ENCODE measurements at places on chromosomes 1 and 21.

DNA sequence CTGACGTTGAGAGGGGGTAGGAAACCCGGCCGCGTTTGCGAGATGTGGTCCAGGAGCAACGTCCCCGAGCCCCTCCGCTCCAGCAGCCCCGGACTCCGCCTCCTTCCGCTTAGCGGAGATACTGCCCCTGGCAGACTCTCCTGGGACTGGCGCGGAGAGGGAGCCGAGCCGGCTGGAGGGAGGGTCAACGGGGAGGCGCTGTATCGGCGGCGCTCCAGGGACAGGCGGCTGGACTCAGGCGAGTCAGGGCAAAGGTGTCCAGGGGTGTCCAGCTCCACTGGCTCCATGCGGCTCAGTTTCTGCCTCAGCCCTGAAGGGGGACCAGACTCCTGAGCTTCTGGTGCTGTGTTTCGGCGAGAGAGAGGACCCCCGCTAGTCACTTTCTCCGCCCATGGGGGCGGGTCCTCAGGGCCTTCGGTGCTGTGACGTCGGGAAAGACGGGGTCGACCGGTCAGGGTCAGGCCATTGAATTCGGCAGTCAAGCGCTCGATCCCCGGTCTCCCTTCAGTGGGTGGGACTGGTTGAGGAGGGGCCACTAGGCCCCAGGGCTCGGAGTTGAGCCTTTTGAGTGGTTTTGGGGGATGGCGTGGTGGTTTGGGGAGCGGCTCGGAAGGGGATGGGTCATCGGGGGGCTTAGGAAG, 2.8 kb upstream of the LIX1L start:
- DNase-seq: no peak

GRCh38 chr1:108050911-108051629, 86.1 kb upstream of the VAV3 start:
- no peak for DNase-seq

DNA sequence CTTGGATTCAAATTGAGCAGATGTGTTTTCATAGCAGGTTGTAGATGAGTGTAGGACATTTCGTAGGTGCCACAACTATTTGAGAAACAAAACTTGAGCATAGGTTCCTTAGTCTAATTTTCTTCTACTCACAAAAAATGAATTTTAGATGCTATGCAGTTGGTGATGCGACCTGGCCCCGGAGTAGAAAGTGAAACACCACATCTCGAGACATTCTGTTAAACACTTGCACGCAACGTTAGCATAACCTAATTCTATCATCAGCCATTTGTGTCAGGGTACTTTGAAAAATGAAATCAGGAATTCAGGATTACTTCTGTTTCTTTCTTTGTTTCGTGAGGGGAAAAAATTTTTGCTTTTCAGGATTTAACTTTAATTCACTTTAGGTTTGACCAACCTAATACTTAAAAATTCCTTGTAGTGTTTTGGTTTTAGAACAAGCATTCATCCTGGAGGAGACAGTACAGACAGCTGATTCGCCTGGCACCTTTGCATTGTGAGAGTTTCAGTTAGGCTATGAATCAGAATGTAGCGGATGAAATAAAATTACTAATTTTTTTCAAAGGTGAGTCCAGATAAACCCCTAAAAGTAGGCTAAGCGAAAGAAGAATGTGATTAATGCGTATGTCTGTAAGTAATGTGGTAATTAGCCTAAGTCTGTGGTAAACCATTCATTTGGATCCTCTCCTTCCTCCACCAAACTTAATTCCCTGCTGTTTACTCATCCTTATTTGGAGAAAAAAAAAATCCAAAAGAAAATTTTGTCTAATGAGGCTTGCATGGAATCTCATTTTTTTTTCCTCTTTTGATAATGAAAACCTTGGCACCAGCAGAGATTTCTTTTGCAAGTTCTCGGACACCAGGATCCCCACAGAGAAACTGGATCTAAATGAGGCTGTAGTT, 44.9 kb downstream of the MAP3K21 start:
- no peak for DNase-seq

DNA sequence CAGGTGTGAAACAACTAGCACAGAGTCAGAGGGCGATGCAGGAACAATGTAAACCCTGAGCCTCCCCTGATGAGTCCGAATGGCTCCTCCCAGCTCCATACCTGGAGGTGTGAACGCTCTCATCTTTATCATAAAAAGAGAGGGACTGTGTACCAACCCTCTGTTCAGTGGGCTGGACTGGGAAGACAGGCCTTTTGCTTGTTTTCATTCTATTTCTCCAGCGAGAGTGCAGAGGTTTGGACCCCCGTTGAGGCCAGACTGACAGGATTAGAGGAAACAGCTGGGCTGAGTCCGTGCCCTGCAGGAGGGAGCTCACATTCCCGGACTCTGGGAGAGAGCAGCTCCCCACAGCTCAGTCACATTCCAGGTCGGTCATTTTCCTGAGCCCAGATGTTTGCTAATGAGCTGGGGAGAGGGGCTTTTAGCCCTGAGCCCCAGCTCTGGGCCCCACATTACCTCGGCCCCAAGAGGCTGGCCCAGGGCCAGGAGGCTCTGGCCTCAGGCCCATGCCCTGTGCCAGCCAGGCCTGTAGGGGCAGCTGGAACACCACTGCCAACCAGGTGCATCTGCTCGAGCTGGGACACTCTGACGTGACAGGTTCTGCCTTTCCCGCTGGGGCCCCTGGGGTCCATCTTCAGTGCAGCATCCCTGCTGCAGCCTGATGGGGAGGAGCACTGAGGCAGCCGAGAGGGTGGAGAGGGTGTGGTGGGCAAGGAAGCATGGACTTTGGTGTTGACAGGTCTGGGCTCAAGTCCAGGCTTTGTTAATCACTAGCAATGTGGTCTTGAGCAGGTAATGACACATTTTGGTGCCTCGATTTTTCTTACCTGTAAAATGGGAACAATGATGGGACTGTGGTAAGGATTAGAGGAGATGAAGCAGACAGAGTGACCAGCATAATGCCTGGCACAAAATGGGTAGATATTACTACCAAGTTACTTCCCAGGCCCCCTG, 3.5 kb upstream of the NBL1 start:
- no peak for DNase-seq

GRCh38 chr21:42806509-42807140, 72.7 kb downstream of the WDR4 start:
- no peak for DNase-seq

- no peak for DNase-seq
These were observed 292.0 kb downstream of the VAV3 start for GRCh38 chr1:107673006-107673405.

DNA sequence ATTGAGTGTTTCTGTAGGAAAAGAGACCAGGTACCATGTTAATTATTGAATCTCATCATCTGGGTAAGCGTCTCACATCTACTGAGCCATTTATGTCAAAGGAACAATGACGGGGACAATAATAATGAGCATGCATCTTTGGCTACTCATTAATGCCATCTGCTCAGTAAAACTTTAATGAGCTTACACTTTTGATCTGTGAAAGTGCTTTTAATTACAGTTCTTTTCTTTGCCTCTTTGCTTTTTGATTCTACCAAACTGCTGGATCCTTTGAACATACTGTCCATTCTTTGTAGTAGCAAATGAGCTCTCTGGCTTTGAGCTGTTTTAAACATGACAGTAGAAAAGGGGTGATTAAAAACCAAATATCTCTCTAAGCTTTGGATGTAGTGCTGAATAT, 181.2 kb upstream of the IVNS1ABP start:
- no peak for DNase-seq

DNA sequence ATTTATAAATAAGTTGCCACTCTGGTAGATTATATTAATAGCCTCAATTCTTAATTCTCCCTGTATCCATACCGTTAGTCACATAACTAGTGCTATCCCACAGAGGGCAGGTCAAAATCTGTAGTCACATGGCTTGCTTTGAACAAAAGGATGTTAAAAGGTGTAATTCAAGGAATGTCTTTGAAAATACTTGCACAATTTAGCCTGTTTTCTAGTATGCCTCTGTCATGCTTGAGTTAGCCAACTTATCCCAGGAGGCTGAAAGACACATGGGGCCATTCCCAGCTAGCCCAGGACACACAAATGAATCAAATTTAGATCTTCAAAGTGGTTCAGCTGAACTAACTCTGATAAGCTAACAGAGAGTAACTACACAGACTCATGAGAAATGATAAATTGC, 758.5 kb upstream of the NEGR1 start:
- DNase-seq: no peak

GRCh38 chr21:37424396-37424795, 57.8 kb downstream of the DYRK1A start:
- DNase-seq: no peak

DNA sequence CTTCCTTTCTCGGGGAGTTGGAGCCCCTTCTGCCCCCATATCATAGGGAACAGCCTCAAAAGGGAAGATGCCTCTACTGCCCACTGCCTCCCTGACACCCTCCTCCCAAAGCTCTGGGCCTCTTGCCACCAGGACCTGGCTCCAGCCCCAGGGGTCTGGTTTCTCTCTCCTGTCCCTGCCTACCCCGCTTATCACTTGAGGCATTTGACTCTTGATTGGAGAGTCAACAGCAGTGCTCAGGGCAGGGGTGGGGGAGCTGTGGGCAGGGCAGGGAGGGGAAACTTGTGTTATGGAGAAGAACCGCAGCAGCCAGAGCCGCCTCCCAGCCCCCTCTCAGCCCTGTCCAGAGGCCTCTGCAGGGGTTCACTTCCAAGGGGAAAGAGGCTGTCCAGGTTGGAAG, 573 bp downstream of the TRIM63 start:
- DNase-seq: no peak

DNA sequence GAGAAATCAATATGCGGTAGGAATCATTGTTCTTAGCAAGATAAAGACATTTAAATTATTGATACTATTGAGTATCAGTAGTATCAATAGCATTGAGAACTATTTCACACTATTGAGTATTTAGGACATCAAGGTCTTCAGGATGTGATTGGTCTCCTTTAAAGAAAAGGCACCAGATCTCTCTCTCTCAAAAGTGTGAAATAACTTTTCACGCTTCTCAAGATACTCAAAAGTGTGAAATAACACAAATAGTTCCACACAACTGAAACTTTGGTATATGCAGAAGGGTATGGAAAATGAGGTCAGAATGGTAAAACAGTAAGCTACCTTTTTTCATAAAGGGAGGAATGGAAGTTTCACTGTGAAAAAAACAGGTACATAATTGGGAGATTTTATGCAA, 6.7 kb upstream of the PYHIN1 start:
- no peak for DNase-seq

- no peak for DNase-seq
These were observed 93.8 kb downstream of the MAP3K21 start for GRCh38 chr1:233421293-233421692.

DNA sequence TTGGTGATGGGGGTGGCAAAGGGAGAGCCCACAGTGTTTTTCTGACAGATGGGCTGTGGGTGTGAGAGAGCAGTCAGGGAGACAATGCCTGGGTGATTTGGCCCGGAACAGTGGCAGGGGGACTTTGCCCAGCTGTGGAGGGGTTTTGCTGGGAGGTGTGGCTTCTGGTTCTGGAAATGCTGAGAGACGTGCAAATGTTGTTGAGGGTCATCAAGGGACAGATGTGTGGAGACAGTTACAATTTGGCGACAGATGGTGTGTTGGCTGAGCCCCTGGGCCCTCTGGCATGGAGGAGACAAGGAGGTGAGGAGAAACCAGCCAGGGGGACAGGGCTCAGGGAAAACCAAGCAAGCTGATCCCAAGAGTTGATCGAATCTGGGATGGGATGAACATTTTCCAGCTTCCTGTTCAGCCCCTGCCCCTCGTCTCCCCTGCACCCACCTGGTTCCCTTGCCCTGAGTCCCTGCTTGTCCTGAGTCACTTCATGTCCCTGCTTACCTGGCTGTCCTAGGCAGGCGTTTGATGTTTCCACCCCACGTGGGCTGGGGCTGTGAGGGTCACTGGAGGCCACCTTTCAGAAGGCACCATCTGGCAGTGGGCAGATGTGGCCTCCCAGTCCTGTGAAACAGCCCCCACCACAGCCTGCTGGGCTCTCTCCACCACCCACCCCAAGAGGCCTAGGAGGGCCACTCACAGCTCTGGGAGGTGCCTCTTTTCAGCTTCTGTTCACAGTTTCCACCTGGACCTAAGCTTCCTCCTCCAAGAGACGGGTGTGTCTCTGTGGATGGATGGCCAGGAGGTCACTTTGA, 15.8 kb upstream of the ZNF678 start:
- DNase-seq: no peak

- no peak for DNase-seq
These were observed 5.8 kb downstream of the VASH2 start for GRCh38 chr1:212955961-212956620.

GRCh38 chr1:151222130-151222529, 23.8 kb downstream of the PIP5K1A start:
- no peak for DNase-seq

GRCh38 chr1:63261736-63262458, 60.5 kb upstream of the FOXD3 start:
- DNase-seq: no peak

GRCh38 chr1:197776351-197777105, 1.2 kb upstream of the DENND1B start:
- DNase-seq: peak; percentile 17

DNA sequence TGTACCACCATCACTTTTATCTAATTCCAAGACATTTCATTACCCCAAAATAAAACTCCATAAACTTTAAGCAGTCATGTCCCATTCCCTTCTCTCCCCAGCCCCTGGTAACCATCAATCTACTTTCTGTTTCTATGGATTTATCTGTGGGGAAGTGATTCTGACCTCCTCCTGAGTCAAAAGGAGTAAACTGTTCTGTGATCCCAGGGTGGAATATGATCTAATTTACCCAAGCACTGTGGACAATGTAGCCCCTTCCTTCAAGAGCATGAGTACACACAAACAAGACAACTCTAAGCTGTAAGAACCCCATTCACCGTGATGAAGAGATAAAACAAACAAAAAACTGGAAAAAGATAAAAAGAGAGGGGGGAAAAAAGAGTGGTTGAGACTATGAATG, 77.9 kb downstream of the PLPP3 start:
- no peak for DNase-seq

DNA sequence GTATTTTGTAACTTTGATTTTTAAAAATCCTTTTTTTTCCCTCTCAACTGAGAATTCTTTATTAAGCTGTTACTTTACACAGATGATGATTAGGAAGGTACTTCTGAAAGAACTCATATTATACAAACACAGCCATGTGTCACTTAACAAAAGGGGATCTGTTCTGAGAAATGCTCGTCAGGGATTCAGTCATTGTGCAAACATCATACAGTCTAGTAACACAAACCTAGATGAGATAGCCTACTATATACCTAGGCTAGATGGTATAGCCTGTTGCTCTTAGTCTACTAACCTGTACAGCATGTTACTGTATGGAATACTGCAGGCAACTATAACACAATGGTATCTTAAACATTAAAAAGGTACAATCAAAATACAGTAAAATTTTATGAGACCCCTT, 24.9 kb downstream of the AHCTF1 start:
- no peak for DNase-seq

- DNase-seq: no peak
These were observed 529.9 kb upstream of the BEND5 start for GRCh38 chr1:49306507-49307070.

- peak; percentile 77 for DNase-seq
These were observed 13.2 kb downstream of the AGRN start for GRCh38 chr1:1033009-1033587.

- DNase-seq: no peak
These were observed 204.6 kb upstream of the TMPRSS15 start for GRCh38 chr21:18608226-18608625.

DNA sequence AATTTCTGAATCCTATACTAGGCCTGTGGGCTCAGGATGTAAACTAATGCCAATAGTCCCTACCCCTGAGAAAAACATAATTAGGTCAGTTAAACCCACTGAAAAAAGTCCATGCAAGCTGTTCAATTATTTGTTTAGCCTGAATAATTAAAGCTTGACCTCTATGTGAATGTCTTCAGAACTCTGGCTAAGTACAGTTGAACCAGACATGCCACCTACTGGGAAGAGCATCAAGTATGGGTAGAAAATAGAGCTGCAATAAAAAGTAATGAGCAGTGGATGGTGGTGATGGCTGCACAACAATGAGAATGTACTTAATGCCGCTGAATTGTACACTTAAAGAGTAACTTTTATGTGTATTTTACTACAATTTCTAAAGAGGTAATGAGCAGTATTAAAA, 23.6 kb upstream of the SLC19A2 start:
- DNase-seq: no peak

All from activated gamma-delta T cell treated with anti-CD3 and anti-CD28 coated beads, Interleukin-2, amount 50 U/mL, for 16 hours (primary cell).